T-helper 22 cell (primary cell): ENCODE measurements at places on chromosomes 4 and X.

DNA sequence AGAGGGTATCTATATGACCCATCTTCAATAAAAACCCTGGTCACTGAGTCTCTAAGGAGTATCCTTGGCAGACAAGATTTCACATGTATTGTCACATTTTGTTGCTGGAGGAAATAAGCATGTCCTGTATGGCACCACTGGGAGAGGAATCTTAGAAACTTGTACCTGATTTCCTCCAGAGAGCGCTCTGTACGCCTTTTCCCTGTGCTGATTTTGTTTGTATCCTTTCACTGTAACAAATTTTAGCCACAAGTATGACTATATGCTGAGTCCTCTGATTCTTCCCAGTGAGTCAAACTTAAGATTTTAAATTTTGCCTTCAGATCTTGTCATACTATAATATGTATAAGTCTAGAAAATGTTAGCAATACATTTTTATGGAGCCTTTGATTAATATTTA, 102.8 kb downstream of the ITIH6 start:
- DNase-seq, result no peak

DNA sequence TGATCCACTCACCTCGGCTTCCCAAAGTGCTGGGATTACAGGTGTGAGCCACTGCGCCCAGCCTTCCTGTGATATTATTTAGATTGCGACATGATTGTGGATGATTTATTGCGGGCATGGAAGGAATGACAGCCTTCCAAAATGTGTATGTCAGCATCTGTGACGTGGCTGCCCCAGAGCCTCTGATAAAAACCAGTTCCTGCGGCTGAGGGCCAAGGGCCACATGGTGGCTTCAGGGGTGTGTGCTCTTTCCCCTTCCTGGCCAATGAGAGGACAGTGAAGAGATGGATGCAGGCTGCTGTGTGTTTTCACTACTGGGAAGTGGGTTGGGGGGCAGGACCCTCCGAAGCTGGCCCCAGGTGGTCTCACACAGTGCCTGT, 57.4 kb upstream of the HGFAC start:
- DNase-seq, result no peak

DNA sequence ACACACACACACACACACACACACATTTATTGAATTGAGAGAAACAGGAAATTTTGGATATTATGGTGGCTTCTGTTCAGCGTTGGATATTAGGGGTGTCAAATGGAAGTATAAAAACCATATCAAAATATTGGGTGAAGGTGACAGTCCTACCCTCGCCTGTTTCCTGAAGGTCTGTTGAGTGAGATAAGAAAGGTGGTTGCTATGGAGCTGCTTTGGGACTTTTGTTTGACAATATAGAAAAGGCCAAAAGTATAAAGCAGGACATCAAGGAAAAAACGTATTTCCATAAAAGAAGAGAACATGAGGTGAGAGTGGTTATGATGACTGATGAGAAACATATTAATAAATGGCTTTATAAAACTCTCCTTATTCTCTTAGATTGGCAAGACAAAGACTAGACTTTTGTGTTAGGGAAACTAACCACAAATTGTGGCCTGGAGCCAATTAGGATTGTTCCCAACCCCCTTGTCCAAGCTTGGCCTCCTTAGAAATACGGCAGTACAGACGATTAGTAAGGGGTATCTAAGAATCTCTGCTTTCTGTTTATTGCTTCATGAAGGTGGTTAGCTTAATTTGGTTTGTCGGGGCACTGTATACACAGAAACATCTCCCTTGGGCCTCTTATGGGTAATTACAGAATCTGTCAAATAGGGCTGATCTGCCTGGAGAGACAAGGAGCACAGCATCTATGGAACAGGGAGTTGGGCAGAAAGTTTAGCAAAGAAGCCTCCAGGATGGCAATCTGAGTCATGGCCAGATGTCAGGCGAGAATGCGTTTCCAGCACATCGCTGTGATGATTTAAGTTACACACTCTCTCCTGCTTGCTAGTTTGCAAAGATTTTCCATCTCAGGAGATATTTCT, 198.0 kb downstream of the CBR4 start:
- no peak for DNase-seq

DNA sequence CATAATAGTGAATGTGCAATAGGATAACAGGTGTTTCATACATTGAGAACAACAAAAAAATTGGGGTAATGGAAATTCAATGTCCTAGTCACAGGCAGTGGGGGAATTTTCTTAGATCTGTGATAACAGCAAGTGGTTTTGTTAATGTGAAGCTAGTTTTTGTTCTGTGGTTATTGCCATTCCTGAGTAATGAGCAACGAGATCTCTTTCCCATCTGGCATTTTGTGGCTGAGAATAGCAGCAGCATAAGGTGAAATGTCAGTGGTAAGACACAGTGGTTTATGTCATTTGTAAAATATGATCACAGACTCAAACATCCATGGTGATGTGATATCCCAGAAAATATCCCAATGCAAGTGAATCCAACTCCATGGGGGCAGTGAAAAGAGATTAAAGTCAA, 497.5 kb downstream of the KCNIP4 start:
- no peak for DNase-seq

GRCh38 chr4:169164669-169165415, 105.9 kb downstream of the SH3RF1 start:
- DNase-seq, result no peak

DNA sequence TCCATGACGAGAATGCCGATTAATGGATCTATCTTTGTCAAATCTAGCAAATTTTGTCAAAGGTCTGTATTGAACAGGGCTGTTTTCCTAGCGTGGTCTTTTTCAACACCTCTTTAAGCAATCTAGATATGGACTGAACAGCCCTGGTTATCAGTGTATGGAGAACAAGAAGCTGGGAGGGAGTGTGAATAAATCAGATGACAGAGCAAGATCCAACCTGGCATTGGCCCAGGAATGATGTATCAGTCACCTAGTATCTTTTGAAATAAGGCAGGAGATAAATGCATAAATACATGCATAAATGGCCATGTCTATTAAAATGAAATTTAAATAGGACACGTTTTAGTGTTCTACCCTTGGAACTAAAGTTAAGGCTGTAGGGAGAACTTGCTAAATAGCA, 15.7 kb upstream of the AP1S2 start:
- no peak for DNase-seq

DNA sequence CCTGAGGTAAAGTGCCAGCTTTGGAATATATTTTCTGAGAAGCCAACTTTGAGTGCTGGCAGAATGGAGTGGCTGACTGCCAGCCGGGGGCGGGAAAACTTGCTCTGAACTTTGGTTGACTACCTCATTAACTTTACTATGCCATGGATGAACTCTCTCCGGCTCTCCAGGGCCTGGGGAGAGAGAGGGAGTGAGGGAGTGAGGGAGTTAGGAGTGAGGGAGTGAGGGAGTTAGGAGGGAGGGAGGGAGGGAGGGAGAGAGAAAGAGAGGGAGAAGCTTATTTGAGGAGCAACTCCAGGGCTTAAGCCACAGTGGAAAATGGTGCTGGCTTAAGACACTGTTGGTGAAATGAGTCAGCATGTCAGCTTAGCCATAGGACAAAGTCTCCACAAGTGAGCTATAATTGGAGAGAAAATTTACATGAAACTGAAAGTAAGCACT, 280.9 kb upstream of the RPS6KA3 start:
- no peak for DNase-seq

GRCh38 chr4:40299811-40300292, 35.3 kb upstream of the CHRNA9 start:
- no peak for DNase-seq

GRCh38 chrX:103704863-103705262, 5.8 kb upstream of the TMEM31 start:
- no peak for DNase-seq

- peak; percentile 46 for DNase-seq
These were observed at the start of gene MTMR1 for GRCh38 chrX:150692831-150693724. MTMR1 (plus strand) TSS chrX:150693396; CDS start chrX:150693531, 135 bp downstream.

- DNase-seq, result no peak
These were observed 1051.4 kb upstream of the PRKX start for GRCh38 chrX:4764888-4765287.

DNA sequence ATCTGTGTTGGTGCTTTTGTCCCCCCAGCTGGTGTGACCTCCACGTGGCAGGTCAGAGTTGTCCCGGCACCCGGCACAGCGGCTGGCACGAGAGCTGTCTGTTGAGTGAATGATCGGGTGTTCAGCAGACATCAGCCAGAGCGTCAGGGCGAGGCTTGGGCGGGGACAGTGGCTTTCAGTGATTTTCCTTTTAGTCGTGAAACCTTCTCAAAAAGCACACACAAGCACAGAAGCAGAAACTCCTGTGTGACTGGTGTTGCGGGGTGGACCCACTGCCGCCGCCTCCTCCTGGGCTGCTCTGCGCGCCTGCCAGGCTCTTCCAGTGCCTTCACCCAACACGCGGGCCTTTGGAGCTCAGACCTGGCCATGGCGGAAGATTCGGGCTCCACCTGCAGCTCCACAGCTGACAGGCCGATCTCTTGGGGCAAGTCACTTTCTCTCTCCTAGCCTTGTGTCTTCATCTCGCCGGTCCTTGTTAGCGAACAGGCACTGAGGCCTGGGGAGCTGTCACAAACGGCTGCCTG, 51.4 kb upstream of the HGFAC start:
- no peak for DNase-seq

DNA sequence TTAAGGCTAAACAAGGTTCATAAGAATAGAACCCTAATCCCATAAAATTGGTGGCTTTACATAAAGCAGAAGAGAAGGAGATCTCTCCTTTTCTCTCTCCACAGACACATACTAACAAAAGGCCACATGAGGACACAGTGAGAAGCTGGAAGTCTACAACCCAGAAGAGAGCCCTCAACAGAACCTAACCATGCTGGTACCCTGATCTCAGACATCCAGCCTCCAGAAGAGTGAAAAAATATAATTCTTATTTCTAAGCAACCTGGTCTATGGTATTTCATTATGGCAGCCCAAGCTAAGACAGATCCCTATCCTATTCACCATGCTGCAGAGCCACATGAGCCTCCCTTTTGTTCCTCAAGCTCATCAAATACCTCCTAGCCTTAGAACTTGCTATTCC, 195.5 kb downstream of the ANTXR2 start:
- DNase-seq, result no peak

DNA sequence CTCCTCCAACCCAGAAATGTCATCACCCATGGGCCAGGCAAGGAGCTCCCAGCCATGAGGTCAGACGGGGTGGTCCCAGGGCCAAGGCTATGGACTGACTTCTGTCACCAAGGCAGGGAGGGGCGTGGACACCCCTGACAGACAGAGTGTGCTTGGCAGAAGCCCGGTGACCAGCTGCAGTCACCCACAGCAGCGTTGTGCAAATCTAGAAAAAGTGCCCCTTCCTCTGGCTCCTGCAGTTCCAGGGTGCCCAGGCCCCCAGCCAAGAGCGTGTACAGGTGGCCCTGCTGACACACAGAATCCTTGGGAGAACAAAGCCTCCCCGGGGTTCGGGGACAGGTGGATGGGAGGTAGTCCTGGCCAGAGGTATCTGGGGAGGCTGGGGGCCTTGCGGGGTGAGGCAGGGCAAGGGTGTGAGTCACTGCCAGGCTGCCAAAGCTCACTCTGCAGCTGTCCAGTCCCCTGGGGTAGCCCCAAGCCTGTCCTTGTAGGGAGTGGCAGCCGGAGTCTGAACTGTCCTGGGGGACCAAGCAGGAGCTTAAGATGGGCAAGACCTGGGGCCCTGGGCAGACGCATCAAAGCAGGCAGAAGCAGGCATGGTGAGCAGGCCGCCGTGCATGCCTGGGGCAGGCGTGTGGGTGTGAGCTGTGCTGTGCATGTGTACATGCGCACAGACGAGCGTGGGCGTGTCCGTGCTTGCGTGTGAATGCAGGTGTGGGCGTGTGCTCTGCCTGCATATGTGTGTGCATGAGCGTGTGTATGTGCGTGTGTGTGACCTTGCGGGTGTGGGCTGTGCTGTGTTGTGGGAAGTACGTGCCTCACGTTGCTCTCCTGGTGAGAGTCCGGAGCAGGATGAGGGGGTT, 3.3 kb downstream of the MYL5 start:
- DNase-seq, result no peak

- no peak for DNase-seq
These were observed 19.0 kb downstream of the COX7B2 start for GRCh38 chr4:46890056-46890455.

- DNase-seq, result no peak
These were observed 463.5 kb upstream of the CXorf51B start for GRCh38 chrX:146346102-146346501.

DNA sequence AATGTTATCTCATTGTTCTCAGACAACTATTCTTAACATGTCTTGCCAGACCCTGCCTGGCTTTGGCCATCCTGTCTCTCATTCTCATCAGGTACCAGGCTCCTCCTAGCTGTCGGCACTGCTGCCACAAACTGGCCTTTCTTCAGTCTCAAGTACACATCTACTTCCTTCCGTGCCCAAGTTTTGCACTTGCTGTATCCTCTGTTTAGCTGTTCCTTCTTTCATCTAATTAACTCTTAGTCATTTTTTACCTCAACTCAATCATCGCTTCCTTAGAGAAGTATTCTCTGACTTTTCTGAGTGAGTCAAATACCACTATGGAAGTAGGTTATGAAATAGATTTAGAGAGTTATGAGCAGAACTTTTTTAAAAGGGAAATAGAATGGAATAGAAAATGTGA, 19.7 kb downstream of the CXCL3 start:
- no peak for DNase-seq

- no peak for DNase-seq
These were observed 674.3 kb upstream of the MAGEB2 start for GRCh38 chrX:29541038-29541437.

DNA sequence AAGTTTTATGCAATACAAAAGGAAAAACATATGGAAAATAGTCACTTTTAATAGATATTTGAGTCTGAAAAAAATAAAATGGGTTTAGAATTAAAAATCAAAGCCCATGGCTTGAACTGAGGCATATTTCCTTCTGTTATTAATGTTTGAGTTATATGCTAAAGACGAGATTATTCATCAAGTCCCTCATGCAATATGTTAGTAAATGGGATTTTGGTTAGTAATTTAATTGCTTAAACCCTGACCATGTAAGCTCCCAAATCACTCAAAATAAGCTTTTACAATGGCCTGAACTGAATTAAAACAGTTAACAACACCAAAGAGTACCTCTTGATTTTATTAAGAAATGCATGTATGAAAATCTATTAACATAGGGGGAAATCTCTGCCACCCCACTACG, 12.1 kb downstream of the UNC5C start:
- DNase-seq, result no peak

DNA sequence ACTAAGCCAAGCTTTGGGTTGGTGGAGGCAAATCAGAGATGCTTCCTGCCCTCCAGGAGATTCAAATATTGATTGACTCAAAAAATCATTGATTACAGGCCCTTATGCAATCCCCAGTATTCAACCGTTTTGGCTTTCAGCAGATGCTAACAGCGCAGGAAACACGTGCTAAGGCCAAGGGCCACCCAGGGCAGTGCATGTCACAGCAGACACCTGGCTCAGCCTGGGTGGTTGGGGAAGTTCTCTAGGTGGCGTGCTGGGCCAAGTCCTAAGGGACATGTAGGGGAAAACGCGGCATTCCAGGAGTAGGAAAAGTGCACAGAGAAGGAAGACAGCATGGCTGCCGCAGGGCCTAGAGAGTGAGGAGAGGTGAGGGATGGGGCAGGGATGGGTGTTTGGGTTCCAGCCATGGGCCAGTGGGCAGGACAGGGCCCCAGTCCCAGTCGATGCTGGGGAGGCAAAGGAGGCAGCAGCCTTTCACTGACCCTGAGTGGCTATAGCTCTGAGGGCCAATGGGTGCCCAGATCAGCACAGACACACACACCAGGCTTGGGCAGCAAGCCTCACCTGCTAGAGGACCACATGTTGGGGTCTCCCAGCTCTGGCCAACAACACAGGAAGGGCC, 239.1 kb downstream of the EVC2 start:
- no peak for DNase-seq

- DNase-seq, result no peak
These were observed 16.4 kb downstream of the FHL1 start for GRCh38 chrX:136163689-136164088.
